ENCODE measurements at places on chromosomes 4 and X. TPM values are rescaled to one million over a fixed set of nuclear protein-coding genes. Genes with fewer than 3 reads are reported as not detected.

GPRIN3 gene
- total RNA-seq, result 26.8 TPM

ADAMTS3 gene
- not detected for total RNA-seq

NR3C2 gene
- total RNA-seq, result 126 TPM

CNKSR2 gene
- total RNA-seq, result 5.0 TPM

GAB1 gene
- 76.7 TPM for total RNA-seq

GPM6B gene
- not detected for total RNA-seq

GLA gene
- total RNA-seq, result 33.0 TPM

CXCR3 gene
- 8.4 TPM for total RNA-seq

MAGEA10 gene
- not detected for total RNA-seq

MAGEE2 gene
- not detected for total RNA-seq

UBL4A gene
- 35.3 TPM for total RNA-seq

TMEM47 gene
- total RNA-seq, result 9.4 TPM

KLF8 gene
- total RNA-seq, result 1.2 TPM

PLXNB3 gene
- 8.9 TPM for total RNA-seq

TRPC3 gene
- 0.67 TPM for total RNA-seq

MAGEB2 gene
- not detected for total RNA-seq

PNMA5 gene
- total RNA-seq, result not detected

SSX3 gene
- total RNA-seq, result not detected

DNA sequence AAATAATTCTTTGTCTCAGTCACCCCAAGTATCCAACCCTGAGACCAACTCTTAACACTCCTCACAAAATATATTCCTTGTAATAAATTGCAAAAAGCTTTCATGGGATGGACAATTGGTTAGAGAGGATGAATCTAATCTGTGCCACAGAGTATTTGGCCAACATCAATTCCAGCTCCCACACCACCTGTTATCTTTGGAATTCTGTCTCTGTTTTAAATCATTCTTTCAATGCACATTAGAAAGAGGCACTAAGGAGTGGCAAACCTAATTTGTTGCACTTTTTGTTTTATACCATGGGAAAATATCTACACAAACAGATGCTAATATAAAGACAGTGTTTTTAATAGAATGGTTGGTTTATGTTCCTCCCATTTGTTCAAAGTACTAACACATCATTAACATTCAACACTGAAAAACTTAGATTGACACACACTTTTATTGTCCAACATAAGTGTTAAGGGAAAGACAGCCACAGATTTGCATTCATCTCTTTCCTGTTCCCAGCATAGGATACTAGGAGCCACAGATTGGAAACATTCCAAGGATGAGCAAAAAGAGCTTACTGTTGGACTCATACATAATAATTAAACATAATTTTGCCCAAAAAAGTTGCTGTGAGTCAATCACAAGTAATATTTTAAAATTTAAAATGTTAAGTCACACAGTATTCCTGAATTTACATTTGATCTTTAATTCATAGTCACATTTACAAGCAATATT is 116.4 kb downstream of the PPA2 start:
- DNase-seq, result no peak

- DNase-seq, result no peak
Measured at GRCh38 chr4:22483551-22483981, 32.3 kb downstream of the ADGRA3 start.

- no peak for DNase-seq
Measured at GRCh38 chr4:87281603-87282002, 41.1 kb downstream of the HSD17B13 start.

DNA sequence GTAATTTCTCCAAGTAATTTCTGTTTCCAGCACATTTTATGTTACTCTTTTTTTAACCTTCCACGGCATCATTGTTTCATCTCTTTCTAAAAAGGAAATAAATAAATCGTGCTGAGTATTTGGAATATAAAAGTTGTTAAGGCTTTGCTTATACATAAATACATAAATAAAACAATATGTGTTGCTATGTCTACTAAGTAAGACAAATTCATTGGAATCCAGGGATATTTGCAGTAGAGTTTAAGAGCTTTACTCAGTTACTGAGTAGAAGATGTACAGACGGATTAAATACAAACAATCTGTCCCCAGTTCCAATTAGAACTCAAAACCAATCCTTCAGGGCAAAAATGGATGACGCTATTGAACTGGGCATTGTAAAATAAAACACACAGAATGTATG is 1.4 kb downstream of the ARHGAP24 start:
- DNase-seq, result no peak

DNA sequence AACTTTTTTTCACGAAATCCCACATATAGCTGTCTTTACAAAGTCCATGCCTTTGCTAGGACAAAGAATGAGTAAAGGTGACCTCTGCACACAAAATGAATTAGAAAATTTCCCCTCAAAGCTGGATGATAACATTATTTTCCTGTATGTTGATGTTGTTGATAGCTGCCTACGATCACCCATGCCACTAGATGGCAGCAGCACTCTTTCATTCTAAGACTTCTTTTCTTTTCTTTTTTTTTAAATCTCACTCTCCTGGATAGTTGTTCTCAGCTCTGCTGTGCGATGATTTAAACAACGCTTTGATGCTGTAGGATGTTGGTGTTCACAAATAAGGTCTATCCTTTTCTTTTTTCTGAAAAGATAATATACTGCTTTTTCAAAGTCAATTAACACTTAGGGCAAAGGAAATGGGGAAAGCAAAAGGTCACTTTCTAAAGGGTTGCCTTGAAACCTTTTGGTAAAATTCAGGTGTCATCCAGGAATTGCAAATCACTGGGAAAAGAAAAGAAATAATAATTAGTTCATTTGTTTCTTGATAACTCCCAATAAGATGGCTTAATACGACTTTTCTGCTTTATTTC is 266.8 kb downstream of the C4orf33 start:
- no peak for DNase-seq

- DNase-seq, result no peak
Measured at GRCh38 chrX:4706961-4707360, 993.5 kb upstream of the PRKX start.

- DNase-seq, result peak; percentile 83
Measured at GRCh38 chr4:81466841-81467671, 4.7 kb downstream of the RASGEF1B start.

DNA sequence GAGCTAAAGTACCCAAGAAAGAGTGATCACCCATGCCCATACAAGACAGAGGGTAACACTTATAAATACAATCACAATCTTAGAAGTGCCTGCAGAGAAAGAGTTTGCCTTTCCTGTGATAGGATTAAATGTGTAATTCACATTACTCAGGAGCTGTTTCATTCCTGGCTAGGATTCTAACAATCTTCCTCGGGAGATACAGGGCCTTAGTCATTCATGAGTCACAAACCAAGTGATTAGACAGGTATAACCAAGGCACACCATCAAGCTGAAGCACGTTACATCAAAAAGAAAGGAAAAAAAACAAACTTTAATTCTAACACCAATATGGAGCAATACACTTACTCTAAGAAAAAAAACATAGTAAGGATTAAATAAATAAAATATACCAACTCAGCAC is 14.9 kb downstream of the ABCG2 start:
- DNase-seq, result peak; percentile 53

GRCh38 chr4:141079393-141079930 is 53.8 kb downstream of the RNF150 start:
- no peak for DNase-seq

DNA sequence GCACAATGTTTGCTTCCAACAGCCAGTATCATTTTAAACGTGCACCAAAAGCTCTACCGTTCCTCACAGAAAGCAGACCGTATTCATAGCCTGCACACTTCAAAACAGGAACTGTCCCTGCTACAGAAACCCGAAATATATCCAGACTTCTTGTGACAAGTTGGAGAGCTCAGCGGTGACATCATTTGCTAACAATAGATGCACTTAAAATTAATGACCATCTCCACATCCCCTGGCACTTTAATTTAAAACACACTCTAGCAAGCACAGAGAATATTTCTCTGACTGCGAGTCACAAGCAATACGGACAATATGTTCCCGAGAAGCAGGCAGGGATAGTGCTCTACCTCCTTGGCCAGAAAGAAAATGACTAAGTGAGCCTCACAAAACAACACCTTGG is 2.5 kb downstream of the NYX start:
- DNase-seq, result no peak

DNA sequence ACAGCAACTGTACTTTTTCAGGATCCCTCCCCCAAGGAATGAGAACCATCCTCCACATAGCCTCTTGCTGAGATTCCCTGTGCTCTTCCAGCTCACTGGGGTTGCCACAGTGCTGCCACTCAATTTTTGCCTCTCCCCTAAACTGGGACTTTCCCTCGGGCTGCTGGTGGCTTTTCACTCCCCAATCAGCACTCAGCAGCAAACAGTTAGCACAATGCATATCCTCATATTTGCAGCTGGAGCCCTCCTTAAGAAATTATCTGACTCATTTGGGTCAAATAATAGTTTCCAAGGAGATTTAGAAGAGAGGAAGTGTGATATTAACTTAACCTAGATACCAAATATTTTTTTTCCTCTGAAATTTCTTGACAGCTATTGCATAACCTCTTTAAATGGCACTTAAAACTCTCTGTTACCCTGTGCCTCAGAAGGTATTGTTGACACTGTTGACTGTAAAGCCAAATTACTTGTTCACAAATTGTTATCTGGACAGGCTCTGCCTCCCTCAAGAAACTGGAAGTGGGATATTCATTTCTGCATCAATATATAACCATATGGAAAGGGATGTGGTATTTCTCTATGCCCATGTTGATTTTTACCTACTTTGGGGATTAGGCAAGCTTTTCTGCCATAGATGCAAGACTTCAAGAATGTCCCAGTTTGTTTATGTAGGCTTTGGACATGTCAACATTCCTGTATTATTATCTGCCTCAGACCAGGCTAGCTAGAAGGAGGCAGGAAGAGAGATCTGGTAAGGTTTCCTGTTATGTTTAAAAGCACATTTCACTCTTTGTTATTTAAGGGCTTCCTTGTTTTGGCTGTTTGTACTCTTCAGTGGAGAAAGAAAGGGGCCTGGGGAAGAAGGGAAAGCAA is 58.0 kb downstream of the SEPTIN11 start:
- DNase-seq, result no peak

DNA sequence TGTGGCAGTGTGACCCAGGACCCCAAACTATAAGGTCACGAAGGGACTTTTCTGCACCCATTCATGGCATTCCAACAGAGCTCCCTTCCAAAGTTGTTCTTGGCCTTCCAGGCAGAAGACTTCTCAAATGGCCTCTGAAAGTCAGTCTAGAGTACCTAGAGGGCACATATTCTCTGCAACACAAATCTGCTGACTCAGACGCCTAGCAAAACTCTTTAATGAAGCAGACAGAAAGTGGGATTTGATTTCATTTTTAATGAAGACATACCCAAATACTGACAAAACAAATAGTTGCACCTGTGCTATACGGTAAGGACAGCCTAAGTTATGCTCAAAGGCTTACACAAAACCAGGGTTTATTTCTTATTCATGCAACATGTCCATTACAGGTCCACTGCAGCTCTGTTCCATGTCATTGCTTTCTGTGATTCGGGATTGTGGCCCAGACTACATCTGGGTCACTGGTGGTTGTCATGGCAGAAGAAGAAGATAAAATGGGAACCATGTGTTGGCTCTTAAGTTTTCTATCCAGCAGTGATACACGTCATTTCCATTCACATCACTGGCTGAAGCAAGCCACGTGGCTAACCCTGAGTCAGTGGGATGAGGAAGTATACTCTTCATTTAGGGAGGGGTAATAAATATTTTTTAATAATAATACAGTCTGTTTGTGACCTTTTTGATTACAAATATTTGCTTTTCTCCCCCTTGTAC is 57.7 kb downstream of the NAT8L start:
- no peak for DNase-seq

DNA sequence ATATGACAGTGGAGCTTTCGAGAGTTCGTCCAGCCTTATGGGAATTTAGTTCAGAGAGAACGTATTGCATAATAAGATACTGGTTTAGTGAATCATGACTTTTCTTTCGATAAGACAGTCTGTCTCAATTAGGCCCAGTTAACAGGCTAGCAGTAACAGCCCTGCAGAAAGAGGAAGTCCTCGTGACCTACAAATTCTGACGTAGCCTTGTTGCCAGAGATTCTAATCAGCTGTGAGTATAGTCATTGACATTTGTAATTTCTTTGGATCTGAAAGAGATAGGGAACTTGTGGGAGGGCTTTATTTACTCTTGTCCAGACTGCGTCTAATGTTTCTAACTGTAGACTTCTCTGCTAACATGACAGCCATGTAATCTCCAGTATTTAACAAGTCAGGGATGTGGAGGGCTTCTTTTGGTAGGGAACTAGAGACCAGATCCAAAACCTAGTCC is 15.8 kb downstream of the ART3 start:
- peak; percentile 59 for DNase-seq

GRCh38 chr4:107148904-107149303 is 112.8 kb upstream of the DKK2 start:
- DNase-seq, result no peak

DNA sequence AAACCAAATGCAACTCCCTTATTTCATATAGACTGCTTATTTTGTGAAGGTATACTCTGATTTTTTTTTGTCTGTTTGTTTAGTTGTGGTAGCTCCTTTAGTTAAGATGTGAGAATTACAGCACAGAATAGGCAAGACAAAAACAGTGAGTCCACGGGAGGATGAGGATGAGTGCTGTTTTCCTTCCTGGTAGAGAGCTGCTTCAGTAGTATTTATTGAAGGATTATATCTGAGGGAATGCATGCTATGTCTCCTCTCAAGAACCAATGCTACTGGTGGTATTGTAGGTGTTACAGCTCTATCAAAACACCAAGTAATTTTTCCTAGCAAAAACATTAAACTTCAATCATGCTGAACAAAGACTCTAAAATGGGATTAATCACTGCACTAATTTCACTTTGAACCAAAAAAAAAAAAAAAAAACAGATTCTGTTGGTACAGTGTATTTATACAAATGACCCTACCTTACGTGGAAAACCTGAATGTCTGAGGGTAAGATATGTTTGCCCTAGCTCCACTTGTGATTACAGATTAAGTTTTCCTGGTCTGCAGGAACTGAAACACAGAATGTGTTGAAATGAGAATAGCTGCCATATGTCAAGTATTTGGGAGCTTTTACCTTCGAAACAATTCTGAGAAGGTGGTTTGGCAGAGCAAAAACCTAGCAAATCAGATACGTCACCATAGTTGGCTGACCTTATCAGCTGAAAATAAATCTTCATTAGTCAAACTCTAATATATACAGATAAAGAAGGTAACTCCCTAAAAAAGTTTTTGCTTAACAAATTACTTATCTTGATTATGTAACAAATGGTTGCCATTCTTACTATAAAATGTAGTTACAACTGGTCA is 40.3 kb downstream of the PPP3CA start:
- DNase-seq, result no peak

GRCh38 chrX:40268188-40268520 is 170.4 kb upstream of the BCOR start:
- no peak for DNase-seq

GRCh38 chr4:128861856-128862518 is 52.5 kb downstream of the JADE1 start:
- DNase-seq, result no peak

DNA sequence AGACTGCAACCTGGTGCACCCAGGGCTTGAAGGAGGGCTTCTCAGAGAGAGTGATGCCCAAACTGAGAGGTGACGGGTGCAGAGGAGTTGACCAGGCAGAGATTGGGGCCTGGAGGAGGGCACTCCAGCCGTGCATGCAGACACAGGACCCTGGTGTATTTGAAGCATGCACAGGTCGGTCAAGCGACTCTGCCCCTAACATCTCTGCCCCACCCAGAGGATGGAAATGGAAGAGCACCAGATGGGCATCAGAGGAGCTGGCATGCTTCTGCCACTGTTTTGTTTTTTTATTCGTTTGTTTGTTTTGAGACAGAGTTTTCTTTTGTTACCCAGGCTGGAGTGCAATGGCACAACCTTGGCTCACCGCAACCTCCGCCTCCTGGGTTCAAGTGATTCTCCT is 320.9 kb downstream of the EVC2 start:
- no peak for DNase-seq

GRCh38 chrX:70437011-70437410 is 7.6 kb upstream of the DLG3 start:
- DNase-seq, result no peak

Data from Peyer's patch (tissue), 4 donors.